WTC11 (cell line): ENCODE measurements at places on chromosomes 11 and 22. TPM values are rescaled to one million over a fixed set of nuclear protein-coding genes. Genes with fewer than 3 reads are reported as not detected.

- DNase-seq = peak; percentile 31
- H3K4me3 ChIP-seq = no peak overlapping the region
- H3K27me3 ChIP-seq = no peaks in the 10 kb centered on the region
Observed at GRCh38 chr11:72430741-72431570, 3.4 kb downstream of the CLPB start.

- no peak for DNase-seq
- peaks cover 3% of the 10 kb centered on the region; the same call in 1 of the 2 replicates for H3K36me3 ChIP-seq
- peaks cover 53% of the 10 kb centered on the region for H3K4me1 ChIP-seq
- H3K4me3 ChIP-seq = no peak overlapping the region
Observed at GRCh38 chr11:93481696-93482095, 61.5 kb downstream of the SMCO4 start.

DNA sequence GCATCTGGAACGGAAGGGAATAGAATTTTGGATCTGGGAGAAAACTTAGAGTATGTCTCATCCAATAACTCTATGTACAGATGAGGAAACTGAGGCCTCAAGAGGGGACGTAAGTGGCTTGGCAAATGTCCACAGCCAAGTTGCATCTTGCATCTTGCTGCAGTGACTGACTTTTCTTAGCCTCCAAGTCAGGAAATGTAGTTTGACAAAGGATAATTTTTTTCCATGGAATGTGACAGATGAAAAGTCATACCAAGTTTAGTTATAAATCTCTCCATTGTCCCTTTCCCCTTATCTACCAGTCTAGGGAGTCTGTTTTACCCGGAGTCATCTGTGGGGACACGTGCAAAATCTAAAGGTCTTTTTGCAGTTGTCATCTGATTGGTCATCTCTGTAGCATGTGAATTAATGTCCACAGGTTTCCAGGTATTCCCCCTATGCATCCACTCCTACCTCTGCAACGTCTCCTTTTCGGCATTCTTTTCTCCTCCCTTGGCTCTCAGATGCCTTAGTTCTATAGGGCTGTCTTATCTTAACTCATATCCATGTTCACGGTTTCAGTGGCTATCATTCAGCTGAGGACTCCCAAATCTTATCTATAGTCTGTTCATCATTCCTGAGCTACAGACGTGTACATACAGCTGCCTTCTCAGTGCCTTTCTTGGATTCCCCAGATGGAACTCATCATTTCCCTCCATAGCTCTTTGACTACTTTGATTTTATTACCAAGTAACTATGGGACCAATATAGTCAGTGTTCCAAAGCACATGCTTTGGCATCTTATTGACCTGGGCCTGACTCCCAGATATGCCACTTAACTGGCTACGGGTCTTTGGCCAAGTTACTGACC lies 139.5 kb upstream of the TIMP3 start:
- H3K36me3 ChIP-seq = no peaks in the 10 kb centered on the region
- no peak overlapping the region for H3K27ac ChIP-seq
- H3K4me3 ChIP-seq = no peak overlapping the region
- no peak for DNase-seq
- H3K27me3 ChIP-seq = peaks cover 7% of the 10 kb centered on the region

- no peak overlapping the region for H3K4me3 ChIP-seq
- no peaks in the 10 kb centered on the region for H3K36me3 ChIP-seq
- DNase-seq = no peak
- 0 out of 2 replicates have a peak, but pooled peaks cover 2% of the 10 kb centered on the region for H3K4me1 ChIP-seq
Observed at GRCh38 chr11:79044201-79044600, 396.6 kb downstream of the TENM4 start.

- no peaks in the 10 kb centered on the region; the same call in 1 of the 2 replicates for H3K27me3 ChIP-seq
- H3K27ac ChIP-seq = peak overlapping the region; percentile 31; the same call in 1 of the 2 replicates
- H3K4me3 ChIP-seq = no peak overlapping the region
- H3K36me3 ChIP-seq = no peaks in the 10 kb centered on the region
- no peak for DNase-seq
Observed at GRCh38 chr11:83437939-83438338, 151.8 kb upstream of the CCDC90B start.

DNA sequence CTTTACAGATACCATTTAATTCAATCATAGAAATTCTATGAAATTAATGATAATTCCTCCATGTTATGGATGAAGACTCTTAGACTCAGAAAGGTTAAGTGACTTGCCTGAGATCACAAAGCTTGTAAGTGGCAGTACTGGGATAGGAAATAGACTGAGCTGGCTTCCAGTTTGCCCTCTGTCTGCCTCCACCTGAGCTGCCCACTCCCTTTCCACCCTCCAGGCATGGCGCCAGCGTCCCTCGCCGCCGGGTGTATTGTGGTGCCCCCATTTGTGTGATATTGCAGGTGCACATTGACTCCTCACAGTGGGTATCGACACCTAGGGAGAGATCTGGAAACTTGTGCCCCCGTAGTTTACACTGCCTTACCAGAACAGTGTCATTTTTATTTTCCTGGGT lies 9.4 kb upstream of the RPS3 start:
- H3K36me3 ChIP-seq = no peaks in the 10 kb centered on the region
- peaks cover 7% of the 10 kb centered on the region; the same call in 1 of the 2 replicates for H3K4me1 ChIP-seq
- H3K27ac ChIP-seq = no peak overlapping the region
- no peak for DNase-seq
- no peak overlapping the region for H3K4me3 ChIP-seq
- H3K27me3 ChIP-seq = no peaks in the 10 kb centered on the region; the same call in 1 of the 2 replicates

- no peak for DNase-seq
- H3K36me3 ChIP-seq = peaks cover 16% of the 10 kb centered on the region
- H3K4me1 ChIP-seq = peaks cover 19% of the 10 kb centered on the region
- peaks cover 11% of the 10 kb centered on the region for H3K27me3 ChIP-seq
Observed at GRCh38 chr22:49291169-49291568, 536.5 kb downstream of the BRD1 start.

DNA sequence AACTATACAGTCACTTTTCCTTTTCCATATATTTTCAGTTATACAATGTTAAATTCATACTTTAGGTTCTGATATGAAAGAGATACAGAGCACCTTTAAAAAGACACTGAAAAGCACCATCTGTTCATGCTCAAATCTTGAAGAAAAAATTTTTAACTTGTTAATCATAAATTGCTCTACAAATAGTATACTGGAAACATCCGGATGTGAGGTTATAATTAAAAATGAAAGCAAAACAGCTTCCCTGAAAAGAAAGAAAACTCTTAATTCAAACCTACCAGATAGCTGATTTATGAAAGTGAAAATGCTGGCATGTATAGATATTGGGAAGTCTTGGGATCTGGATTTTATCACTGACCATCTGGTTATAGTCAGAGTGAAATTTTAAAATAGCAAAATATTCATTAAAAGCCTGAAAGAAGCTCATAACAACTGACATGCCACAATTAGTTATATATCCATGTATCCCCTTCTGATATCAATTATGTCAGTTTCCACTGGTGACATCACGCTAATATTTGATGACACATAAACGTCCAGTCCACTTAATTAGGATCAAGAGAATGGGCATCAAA lies 740.0 kb downstream of the DLG2 start:
- H3K4me3 ChIP-seq = no peak overlapping the region
- no peaks in the 10 kb centered on the region for H3K36me3 ChIP-seq
- H3K27ac ChIP-seq = no peak overlapping the region

DNA sequence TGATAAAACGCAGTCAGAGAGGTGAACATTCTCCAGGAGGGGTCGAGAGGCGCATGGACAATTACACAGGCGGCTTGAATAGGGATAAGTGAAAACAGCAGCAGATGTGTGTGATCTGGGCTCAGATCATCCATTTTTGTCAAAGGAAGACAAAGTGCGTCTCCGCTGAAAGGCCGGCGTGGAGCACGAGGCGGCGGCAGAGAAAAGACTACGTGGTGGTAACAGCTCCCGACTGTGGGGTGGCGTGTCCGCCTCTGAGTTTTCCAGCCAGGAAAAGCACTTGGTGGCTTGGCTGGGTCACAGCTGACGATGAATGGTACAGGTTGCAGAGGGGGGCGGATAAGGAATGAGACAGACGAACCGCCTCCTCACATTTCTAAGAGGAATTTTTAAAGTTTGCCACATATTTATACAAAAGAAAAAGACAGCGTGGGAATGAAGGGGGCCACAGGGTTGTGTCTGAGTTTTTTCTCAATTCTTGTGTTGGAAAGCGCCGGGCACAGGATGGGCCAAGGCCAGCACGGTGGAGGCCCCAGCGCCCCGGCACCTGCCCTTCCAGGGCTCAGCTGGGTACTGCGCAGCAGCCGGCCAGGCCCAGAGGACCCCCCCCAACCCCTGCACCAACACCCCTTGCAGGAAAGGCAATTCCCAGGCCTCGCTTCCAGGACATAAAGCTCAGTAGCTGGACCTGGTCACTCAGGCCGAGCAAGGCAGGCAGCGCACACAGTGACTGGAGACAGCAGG lies 80.4 kb downstream of the TRMU start:
- no peak overlapping the region for H3K4me3 ChIP-seq
- no peak for DNase-seq
- H3K27me3 ChIP-seq = no peaks in the 10 kb centered on the region

GRCh38 chr22:44815099-44816070 lies 63.0 kb downstream of the ARHGAP8 start:
- DNase-seq = no peak
- H3K27ac ChIP-seq = no peak overlapping the region
- peaks cover 7% of the 10 kb centered on the region for H3K4me1 ChIP-seq
- H3K4me3 ChIP-seq = no peak overlapping the region
- no peaks in the 10 kb centered on the region for H3K27me3 ChIP-seq

Gene NDUFS8
- 221 to 247 TPM (median 240 TPM) in 3 replicates for total RNA-seq

Gene SNU13
- total RNA-seq = 188 to 207 TPM (median 188 TPM) in 3 replicates

Gene SEC14L3
- total RNA-seq = not detected in 3 replicates
